HT1080 (cell line): ENCODE measurements at places on chromosomes 16 and 17.
A peak's percentile ranks its signal among the peaks of the same experiment; 100 is the strongest.

- no peak for DNase-seq
Observed at GRCh38 chr17:81740395-81740961, 28.4 kb downstream of the SLC25A10 start.

DNA sequence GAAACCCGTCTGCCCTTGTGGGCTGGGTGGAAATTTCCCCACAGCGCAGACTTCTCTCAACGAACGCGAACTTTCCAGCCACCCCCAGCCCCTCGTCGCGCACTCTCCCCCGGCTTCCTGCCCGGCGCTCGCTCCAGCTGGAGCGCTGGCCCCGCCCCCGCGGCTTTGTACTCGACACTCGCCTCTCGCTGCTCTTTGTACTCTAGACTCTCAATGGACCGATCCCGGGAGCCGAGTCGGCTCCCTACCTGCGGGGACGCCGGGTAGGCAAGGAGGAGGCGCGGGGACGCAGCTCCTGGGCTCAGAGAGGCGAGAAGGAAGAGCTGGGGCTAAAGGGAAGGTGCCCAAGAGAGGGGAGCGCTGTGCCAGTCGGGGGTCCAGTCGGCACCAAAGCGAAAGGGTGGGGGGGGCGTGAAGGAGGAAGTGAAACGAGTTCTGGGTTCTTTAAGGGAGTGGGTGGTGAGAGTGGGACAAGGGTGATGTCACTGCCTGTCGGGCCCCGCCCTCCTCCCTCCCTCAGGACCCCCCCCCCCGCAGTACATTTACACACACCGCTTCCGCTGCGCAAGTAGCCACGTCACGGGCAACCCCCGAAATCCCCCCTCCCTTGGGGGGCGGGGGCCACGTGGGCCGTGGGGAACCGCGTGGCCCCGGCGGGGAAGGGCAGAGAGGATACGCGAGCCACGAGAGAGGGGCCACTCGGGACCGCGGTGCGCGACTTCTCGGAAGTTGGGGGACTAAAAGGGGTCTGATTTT is 9.7 kb downstream of the KDM6B start:
- DNase-seq, result peak; percentile 72

DNA sequence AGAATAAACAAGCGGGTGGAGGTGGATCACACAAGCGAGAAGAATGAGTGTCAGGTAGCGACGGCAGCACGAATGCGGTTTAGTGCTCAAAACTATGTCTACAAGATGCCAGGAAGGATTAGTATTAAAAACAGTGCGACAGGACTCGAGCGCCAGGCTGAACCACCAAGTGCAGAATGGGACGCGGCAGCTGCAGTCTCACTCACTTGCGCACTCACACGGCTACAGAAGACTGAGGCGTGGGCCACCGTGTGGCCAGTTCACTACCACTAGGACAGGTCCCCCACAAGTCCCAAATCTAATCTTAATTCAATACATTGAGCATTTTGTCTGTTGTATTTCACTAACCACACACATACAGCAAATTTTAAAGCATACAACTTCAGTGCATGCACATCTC is 35.7 kb upstream of the TRAP1 start:
- DNase-seq, result no peak

GRCh38 chr17:63974594-63975192 is 2.0 kb upstream of the SCN4A start:
- peak; percentile 88 for DNase-seq

GRCh38 chr16:66910175-66910940 is 8.3 kb downstream of the CDH16 start:
- DNase-seq, result no peak

DNA sequence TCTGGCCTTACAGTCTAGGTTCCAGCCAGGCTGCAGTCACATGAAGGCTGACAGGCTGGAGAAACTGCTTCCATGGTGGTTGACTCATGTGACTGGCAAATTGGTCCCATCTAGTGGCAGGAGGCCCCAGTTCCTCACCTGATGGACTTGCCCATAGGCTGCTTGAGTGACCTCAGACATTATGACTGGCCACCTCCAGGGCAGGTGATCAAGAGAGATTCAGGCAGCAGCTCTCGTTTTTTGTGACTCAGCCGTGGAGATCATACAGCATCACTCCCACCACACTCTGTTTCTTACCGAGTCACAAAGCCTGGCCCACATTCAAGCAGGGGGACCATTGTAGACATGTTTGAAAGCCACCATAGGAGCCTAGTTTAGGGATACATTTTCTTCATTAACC is 34.5 kb downstream of the SIAH1 start:
- no peak for DNase-seq

DNA sequence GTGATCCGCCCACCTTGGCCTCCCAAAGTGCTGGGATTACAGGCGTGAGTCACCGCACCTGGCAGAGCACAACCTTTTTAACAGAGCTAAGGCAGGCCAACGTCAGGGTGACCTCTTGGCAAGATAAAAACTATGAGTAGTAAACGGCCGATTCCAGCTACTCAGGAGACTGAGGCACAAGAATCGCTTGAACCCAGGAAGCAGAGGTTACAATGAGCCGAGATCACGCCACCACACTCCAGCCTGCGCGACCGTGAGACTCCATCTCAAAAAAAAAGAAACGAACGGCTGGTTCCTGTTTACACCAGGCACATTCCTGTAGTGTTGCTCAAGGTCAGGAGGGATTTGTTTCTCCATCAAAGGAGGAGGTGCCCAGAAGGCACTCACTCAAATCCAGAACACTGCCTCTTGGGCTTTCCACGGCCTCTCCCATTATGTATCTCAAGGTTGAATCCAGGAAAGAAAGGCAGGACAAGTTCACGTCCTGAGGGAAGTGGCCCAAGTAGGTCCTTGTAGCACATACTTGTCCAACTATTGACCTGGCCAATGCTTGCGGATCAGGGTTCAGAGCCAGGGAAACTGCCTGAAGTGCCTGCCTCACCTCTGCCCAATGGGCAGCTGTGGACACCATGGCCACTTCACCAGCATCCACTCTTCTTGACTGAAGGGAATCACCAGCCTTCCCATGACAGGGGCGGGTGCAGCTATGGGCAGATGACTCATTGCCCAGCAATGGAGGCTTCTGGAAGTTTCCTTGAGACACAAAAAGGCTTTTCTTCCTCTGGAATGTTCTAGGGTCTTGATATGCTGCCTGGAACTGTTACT is 13.5 kb downstream of the KNOP1 start:
- DNase-seq, result peak; percentile 60

DNA sequence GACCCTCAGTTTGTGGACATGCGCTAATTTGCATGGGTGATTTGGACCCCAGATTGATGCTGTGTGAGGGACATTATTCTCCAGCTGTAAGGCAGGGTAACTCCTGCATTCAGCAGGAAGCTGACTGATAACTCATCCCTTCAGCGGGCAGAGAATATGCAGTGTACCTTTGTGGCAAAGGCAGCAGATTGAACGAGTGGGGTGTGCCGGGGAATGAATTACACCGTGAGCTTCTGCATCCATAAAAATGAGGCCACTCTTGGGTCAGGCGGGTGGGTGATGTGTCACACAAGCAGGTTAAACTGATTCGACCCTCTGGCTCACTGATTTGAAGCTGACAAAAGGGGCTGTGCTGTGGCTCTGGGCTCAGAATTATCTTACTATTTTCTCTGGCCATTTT is 128.9 kb upstream of the PMFBP1 start:
- peak; percentile 10 for DNase-seq

DNA sequence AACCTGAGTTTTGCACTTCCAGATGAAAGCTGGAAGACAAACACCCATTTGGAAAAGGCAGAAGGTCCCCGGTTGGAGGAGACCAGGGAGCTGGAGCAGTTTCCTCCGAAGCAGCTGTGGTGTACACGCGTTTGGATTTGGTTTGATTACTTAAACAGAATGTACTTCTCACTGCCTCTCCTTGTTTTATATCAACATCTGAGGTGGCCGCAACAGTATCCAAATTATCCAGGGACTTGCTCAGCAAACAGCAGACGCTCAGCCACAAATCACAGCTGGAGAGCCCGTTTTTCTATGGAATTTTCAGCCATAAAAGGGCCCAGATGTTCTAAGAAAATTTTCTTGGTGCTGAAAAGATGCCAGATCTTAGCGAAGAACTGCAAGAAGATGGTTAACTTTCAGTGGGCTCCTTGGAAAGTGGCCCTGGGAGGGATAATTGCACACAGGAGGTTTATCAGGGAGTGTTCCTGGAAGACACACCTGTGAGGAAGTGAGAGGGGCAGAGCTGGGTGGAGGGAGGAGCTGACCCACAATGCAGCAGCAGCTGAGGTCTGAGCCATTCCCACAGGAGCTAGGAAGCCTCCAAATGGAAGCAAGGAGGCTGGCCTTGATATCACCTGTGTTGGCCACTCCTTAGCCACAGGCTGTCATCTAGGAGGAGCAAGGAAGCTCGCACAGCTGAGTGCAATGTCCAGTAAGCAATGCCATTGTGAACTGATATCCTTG is 28.9 kb upstream of the CDH5 start:
- DNase-seq, result no peak

DNA sequence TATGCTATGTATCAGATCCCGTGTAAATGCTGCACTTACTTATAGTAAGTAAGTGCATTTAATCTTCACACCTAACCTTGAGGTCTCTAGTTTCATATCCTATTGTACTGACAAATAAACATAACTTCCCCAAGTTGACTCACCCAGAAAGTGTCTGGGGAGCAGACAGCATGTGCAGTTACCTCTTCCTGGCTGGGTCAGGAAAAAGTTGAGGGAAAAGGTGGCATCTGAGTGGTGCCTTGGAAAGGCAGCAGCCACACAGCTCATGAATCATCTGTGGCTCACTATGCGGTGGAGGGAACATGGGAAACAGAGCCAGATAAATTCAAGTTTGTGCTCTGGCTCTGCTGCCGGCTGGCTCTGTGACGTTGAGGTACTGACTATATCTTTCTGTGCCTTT is 382.0 kb upstream of the DYNLRB2 start:
- DNase-seq, result peak; percentile 97

- DNase-seq, result no peak
Observed at GRCh38 chr17:57357392-57357784, 101.1 kb downstream of the MSI2 start.

DNA sequence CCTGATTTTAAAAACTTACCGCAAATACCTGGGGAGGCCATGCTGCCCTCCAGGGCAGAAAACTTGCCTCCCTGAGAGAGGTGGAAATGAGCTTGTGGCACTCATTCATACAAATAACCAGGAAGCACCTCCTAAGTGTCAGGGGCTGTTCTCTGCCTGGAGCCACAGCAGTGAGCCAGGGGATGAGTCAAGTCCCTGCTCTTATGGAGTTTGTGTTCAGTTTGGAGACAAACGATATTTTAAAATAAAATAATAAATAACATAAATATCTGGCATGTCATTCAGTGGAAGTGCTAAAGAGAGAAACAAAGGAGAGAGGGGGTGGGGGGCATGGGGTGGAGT is 313.8 kb downstream of the C16orf95 start:
- DNase-seq, result no peak

GRCh38 chr16:51049276-51049675 is 101.8 kb downstream of the SALL1 start:
- DNase-seq, result peak; percentile 4

DNA sequence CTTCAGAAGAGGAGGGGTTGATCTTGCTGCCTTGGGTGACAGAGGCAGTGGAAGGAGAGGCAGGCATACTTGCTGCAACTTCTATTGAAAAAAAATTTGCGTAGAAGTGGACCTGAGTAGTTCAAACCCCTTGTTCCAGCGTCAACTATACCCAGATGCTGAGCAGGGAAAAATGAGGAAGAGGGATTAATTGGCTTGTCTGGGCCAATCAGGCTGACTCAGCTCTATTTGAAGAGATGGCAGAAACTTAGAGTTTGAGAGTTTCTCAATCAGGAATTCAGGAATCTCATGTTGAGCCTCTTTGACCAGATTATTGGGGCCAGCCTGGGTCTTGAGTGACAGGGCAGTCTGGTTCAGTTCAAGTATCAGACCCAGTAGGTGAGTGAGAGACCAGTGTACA is 17.6 kb downstream of the CASC3 start:
- DNase-seq, result no peak

GRCh38 chr17:21381076-21381706 is 5.0 kb downstream of the KCNJ12 start:
- no peak for DNase-seq

GRCh38 chr17:82976982-82977488 is 102.4 kb upstream of the METRNL start:
- no peak for DNase-seq

GRCh38 chr16:48110982-48111381 is 44.8 kb downstream of the ABCC12 start:
- DNase-seq, result no peak

DNA sequence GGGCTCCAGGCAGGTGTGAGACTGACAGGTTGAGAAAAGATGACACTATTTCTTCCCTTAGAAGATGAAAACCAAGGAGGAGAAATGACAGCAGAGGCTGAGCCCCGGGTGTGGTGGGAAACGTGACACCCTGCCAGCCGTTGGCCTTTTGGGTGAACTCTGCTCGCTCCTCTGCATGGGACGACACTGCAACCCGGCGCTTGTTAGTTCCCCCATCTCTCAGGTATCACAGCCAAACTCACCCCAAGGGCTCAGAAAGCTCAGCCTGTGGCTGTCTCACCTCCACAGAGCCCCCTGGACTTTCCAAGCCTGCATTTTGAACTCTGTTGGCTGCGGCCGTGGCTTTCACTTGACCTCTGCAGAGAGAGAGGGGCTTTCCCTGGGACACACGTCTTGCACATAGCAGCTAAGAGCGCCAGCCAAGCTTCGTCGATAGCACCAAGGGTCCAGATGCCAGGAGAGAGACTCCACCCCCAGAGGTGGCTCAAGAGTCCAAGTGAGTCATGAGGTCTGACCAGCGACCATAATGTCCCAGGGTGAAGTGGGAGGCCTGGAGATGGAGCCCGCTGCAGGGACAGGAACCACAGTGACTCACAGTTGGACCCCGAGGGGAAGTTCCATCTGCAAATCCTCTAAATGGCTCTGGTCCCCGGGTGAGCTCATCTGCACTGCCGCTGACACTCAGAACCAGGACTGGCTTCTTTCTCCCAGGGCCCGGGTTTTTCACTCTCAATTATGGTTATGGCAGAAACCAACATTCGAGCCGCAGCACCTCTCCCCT is 301.9 kb downstream of the SOX9 start:
- peak; percentile 97 for DNase-seq

GRCh38 chr16:85105475-85105874 is 6.8 kb downstream of the CIBAR2 start:
- no peak for DNase-seq

DNA sequence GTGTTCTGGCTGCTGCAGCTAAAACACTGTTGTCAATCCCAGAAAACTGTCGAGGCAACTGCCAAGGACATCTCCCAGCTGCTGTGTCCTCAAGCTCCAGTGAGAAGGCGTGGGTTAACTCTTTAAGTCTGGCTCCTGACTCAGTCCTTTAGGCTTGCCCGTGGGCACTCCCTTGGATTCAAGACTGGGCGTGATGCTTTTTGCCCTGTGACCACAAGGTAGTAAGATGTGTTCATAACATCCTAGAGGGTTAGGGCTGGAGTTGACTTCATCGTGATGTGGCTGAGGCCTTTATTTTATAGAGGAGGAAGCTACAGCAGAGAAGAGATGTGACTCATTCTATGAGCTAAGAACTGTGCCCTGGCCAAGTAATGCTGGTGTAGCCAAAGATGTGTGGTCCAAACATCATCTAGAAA is 50.9 kb upstream of the TEKT3 start:
- peak; percentile 97 for DNase-seq

GRCh38 chr17:8444494-8444893 is 8.8 kb downstream of the NDEL1 start:
- no peak for DNase-seq

GRCh38 chr17:77454242-77455095 is 313.7 kb downstream of the SEC14L1 start:
- DNase-seq, result no peak
